T-helper 17 cell (primary cell): ENCODE measurements at places on chromosomes 3 and 15.

- no peak for DNase-seq
Observed at GRCh38 chr3:128435058-128435457, 31.6 kb downstream of the DNAJB8 start.

GRCh38 chr3:159672728-159673688 lies 315.6 kb upstream of the IL12A start:
- no peak for DNase-seq

- DNase-seq = no peak
Observed at GRCh38 chr15:90083954-90084607, 18.2 kb downstream of the IDH2 start.

DNA sequence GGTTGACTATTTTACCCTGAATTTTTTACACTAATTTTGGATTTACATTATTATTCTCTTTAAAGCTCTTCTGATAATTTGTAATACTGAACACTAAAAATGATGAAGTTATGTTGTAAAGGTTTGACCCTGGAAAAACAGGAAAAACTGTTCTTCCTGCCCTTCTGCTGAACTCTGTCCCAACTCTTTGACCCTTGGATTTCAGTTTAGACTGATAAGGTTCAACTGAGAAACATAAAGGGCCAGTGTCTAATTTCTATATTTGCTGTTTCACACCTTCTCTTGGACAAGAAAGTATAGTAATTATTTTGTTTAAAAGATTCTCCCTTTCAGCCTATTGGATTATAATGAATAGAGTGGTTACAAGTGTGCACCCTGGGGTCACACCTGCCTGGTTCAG lies 12.8 kb upstream of the TMOD3 start:
- DNase-seq = no peak

GRCh38 chr3:9649791-9650521 lies 651 bp downstream of the MTMR14 start:
- no peak for DNase-seq

DNA sequence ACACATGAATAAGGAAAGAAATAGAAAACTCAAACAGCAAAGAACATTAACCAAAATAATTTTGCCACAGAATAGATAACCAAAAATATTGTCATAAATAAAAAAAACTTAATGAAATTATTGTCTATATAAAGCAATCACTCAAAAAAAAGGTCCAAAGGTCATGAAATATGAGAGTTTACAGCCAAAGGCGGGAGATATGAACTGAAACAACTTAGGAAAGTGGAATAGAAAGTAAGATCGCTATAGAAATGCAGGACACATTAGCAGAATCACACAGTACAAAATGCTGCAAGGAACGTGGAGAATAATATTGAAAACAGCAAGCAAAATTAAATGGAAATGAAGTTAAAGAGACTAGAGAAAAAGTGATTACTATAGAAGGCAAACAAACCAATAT lies 375.0 kb upstream of the ARHGEF26 start:
- no peak for DNase-seq

DNA sequence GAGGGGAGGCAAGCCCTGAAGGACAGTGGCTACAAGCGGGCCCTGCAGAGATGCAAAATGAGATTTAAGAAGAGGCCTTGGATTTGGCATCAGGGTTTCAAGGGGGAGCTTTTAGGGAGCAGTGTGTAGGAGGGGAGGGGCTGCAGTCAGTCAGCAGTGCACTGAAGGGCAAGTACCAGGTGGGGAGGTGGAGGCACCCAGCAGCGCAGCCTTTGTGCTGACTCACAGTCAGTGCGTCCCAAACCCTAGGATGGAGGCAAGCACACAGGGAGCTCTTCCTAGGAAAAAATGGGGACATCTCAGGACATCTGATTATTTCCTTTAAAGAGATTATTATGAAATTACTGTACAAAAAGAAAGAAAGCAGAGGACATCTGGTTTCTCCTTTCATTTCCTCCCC lies 80.0 kb downstream of the AAGAB start:
- DNase-seq = no peak

DNA sequence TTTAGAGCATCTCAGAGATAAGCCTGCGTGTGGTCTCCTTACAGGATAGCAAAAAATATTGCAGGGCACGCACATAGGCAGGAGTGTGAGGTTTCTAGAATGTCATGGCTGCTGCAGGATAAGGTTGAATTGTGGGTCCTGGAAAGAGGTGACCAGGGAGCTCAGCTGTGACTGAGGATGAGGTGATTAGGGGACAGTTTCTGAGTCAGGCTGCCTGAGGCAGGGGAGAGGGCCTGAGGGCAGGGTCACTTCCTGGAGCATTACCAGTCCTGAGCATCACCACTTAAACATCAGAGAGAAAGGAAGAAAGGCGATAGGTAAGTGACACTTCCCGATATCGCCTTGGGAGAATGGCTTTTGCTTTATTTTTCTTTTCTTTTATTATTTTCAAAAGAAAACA lies 813.8 kb downstream of the TUSC7 start:
- DNase-seq = no peak

GRCh38 chr3:149688122-149688757 lies 30.4 kb upstream of the WWTR1 start:
- DNase-seq = no peak

DNA sequence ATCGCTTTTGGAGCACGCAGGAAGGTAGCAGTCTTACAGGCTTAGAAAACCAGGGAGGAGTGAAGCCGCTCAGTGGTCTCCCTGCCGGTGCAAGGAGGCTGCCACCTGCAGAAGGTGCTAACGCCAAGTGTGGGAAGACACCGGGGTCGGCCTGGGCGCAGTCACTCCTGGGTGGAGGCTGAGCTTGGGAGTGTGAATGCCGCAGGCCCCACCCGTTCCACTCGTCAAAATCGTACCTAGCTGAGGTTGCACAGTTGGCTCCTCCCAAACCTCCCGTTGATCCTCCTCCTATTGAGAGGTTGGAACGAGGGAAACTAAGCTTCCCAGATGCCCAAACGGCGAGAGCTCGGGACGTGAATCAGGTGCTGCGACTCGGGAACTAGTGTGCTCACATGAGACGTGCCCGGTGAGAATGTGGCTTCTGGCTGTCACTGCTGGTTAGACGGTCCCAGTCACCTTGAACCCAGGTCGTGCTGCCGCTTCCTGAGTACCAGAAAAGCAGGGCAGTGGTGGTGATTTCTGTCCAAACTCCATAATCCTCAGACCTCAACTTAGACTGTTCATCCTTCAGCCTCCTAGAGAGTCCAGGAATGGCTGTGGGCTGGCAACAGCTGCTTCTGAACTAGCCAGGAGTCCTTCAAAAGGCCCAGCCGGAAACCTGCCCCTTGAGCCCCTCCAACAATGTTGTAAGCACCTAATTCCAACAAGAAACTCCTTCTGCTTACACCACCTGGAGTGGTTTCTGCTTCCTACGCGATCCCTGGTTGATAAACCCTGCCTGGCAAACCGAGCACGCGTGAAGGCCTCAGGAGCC lies 156.0 kb downstream of the XXYLT1 start:
- DNase-seq = no peak

- DNase-seq = no peak
Observed at GRCh38 chr3:78610462-78611125, 1157.2 kb downstream of the ROBO1 start.

DNA sequence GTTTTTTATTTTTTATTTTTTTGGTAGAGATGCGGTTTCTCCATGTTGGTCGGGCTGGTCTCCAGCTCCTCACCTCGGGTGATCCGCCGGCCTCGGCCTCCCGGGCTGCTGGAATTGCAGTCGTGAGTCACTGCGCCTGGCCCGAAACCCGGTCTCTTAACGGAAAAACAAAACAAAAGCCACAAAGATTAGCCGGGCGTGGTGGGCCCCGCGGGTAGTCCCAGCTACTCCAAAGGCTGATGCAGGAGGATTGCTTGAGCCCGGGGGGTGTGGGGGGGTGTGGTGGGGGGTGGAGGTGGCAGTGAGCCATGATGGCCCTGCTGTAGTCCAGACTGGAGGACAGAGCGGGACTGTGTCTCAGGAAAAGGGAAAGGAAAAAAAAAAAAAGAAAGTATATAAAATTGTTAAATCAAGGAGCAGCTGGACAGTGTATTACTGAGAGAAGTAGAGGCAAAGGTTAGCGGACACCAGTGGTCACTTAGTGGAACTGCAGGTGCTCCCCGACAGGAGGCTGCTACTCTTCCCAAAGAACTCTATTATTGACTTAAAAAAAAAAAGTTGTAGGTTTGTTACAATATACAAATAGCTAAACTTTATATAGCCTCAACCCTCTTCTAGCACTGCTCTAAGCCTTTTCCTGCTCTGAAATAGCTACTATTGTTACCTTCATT lies 30.3 kb upstream of the TUBGCP5 start:
- no peak for DNase-seq

DNA sequence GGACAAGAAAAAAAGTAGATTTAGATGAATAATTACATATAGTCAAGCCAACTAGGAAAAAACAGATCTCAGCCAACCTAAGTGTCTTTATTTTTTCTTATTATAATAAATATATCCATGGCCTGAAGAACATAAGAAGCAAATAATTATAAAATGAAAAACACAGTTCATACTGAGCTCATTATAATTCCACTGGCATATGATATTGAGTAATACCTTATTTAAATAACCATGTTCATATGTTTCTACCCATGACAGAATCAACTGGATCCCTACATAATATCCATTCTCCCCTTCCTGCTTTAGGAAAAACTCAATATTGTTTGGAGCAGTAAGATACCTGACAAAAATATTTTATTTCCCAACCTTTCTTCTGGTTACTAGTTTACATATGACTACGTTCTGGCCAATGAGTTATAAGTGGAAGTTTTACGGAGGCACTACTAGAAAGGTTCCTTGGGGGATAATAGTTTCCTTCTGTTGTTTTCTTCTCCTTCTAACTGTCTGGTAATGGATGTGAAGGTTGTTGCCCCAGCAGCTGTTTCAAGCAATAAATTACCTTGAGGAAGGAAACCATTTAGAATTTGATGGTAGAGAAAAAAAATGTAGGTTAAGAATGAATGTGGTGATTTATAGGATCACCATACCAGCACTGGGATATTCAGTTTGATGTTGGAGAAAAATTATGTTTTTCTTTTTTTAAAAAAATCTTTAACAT lies 184.1 kb upstream of the MBNL1 start:
- DNase-seq = no peak

DNA sequence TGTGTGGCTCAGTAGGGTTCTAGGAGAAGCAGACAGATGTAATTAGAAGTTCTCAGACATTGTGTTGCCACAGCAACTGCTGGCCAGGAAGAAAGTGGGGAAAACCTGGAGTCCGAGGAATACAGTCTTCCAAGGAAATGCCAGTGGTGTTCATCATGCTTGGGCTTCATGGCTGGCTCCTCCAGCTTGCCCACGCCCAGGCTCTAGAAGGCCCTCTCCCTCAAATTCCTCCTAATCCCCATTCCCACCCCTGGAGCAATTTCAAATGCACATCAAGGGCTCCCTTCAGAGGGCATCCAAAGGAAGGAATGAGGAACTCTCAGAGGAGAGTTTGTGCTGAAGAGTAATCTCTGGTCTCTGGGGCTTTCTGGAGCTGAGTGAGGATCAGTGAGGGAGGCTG lies 21.9 kb downstream of the FSTL1 start:
- DNase-seq = no peak
